ENCODE measurements at places on chromosomes 1 and 21. TPM values are rescaled to one million over a fixed set of nuclear protein-coding genes. Genes with fewer than 3 reads are reported as not detected.

Gene OR2L8
- not detected for total RNA-seq

Gene DPT
- 1.6 TPM for total RNA-seq

Gene FAF1
- 24.1 TPM for total RNA-seq

Gene HSD11B1
- total RNA-seq, result 749 TPM

DNA sequence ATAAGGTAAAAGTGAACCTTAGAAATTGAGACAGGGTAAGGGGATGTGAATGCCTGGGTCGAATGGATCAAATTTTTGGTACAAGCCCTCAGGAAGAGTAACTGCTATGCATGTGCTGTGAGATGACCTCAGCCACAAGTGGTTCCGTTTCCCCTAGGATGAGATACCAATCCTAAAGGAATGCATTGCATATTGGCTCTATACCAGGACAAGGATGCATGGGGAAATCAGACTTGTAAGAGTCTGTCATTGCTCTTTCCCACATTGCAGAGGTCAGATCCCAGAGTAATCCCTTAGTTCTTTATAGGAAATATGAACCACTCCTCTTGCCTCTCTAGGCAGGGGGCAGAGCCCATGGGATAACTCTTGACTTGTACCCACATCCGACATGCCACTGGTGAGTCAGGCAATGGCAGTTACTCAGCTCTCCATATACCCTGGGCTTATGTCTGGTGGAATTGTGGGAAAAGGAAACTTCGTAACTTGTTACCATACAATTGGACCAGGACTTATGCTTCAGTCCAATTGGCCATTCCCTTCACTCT is 428.3 kb upstream of the ZRANB2 start:
- no peaks in the 10 kb centered on the region for H3K36me3 ChIP-seq
- H3K4me1 ChIP-seq, result no peaks in the 10 kb centered on the region
- H3K4me3 ChIP-seq, result no peak overlapping the region
- no peak overlapping the region for H3K27ac ChIP-seq
- no peaks in the 10 kb centered on the region for H3K27me3 ChIP-seq
- no peak for DNase-seq

GRCh38 chr1:243849421-243850201 is 432 bp downstream of the AKT3 start:
- peak overlapping the region; percentile 57 for H3K4me3 ChIP-seq
- peak overlapping the region; percentile 75 for H3K27ac ChIP-seq
- peak; percentile 35 for DNase-seq
- H3K36me3 ChIP-seq, result no peaks in the 10 kb centered on the region

DNA sequence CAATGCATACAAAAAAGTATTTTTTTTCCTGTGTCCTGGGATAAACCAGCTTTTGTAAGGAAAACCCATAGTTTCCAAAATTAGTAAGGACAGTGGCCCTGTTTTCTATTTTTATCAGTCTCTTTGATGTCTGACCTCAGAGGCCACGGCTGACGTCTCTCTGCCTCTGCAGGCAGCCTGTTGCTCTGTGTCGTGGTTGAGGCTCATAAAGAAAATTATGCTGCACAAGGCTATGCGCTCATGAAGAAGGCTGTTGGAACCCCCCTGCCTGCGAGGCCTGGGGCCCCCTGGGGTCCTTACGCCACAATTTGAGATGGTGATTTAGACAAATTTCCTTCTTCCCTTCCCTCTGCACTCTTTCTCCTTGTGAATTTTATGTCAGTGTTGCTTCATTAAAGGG is 48.9 kb downstream of the AGPAT3 start:
- no peak overlapping the region for H3K27ac ChIP-seq
- no peaks in the 10 kb centered on the region for H3K4me1 ChIP-seq
- no peaks in the 10 kb centered on the region for H3K36me3 ChIP-seq
- no peak for DNase-seq
- H3K27me3 ChIP-seq, result no peaks in the 10 kb centered on the region

- H3K4me3 ChIP-seq, result no peak overlapping the region
- H3K27me3 ChIP-seq, result no peaks in the 10 kb centered on the region
- DNase-seq, result no peak
- no peaks in the 10 kb centered on the region for H3K4me1 ChIP-seq
- no peak overlapping the region for H3K27ac ChIP-seq
Measured at GRCh38 chr1:15094719-15095495, 58.6 kb upstream of the TMEM51 start.

- DNase-seq, result no peak
- H3K27me3 ChIP-seq, result no peaks in the 10 kb centered on the region
- H3K4me3 ChIP-seq, result peak overlapping the region; percentile 61
- peaks cover 9% of the 10 kb centered on the region for H3K4me1 ChIP-seq
- peak overlapping the region; percentile 73 for H3K27ac ChIP-seq
Measured at GRCh38 chr1:150320667-150320978, 710 bp upstream of the PRPF3 start.

DNA sequence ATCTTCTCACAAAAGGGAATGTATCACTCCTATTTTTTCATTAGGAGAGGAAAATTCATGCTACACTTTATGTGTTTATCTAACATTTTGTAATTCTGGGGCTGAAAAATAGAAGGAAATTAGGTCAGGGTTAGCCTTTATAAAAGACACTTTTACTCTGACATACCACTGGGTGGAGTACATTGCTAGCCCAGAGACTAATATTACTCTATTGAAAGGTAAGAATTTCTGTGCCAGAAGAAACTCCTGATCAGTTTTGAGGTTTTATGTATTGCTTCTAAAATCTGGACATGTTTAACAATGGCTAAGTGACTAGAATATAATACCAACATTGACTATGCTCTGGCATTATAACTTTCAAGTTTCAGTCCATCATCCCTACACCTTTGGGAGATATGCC is 724.6 kb downstream of the USP25 start:
- H3K36me3 ChIP-seq, result no peaks in the 10 kb centered on the region
- no peaks in the 10 kb centered on the region for H3K27me3 ChIP-seq
- no peak for DNase-seq
- no peak overlapping the region for H3K27ac ChIP-seq
- no peak overlapping the region for H3K4me3 ChIP-seq

- no peaks in the 10 kb centered on the region for H3K4me1 ChIP-seq
- H3K27me3 ChIP-seq, result no peaks in the 10 kb centered on the region
- H3K4me3 ChIP-seq, result no peak overlapping the region
- no peak overlapping the region for H3K27ac ChIP-seq
Measured at GRCh38 chr1:43238085-43238484, 31.7 kb upstream of the TMEM125 start.
